ENCODE measurements at places on chromosomes 5 and 9. TPM values are rescaled to one million over a fixed set of nuclear protein-coding genes. Genes with fewer than 3 reads are reported as not detected.

Gene F2RL2
- polyA plus RNA-seq: 1.2 TPM

Gene TAS2R1
- polyA plus RNA-seq: 0.32 TPM

Gene PRDM9
- polyA plus RNA-seq: not detected

DNA sequence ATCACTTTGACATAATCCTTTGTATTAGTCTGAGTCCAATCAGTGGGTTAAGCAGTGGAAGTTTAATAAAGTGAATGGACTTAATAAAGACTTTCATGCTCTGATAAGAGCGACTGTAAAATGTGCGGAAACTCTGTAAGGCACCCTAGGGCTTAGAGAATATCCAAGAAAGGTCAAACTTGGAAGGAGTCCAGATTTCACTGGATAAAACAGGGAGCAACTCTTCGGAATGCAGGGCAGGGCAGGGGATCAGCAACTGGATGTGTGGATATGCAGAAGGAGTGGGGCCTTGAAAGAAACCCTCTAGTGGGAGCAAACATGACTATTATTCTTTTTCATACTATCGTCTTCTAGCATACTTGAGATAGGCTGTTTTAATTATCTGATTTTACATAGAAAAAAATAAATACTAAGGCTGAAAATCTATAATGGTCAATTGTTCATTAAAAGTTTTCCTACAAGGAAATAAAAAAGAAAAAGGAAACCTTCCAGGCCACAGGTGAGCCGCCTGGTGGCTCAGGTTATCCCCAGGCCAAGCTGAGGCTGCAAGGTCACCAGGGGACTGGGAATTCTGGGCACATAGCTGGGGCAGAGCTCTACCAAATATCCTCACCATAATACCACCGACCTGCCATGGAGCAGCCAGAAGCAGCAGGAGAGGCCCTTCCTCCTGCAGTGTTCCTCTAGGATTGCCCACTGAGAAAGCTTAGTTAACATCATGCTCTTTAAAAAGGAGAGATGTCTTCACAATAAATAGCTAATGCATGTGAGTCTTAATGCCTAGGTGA, 46.3 kb upstream of the CCDC112 start:
- no peak for DNase-seq

DNA sequence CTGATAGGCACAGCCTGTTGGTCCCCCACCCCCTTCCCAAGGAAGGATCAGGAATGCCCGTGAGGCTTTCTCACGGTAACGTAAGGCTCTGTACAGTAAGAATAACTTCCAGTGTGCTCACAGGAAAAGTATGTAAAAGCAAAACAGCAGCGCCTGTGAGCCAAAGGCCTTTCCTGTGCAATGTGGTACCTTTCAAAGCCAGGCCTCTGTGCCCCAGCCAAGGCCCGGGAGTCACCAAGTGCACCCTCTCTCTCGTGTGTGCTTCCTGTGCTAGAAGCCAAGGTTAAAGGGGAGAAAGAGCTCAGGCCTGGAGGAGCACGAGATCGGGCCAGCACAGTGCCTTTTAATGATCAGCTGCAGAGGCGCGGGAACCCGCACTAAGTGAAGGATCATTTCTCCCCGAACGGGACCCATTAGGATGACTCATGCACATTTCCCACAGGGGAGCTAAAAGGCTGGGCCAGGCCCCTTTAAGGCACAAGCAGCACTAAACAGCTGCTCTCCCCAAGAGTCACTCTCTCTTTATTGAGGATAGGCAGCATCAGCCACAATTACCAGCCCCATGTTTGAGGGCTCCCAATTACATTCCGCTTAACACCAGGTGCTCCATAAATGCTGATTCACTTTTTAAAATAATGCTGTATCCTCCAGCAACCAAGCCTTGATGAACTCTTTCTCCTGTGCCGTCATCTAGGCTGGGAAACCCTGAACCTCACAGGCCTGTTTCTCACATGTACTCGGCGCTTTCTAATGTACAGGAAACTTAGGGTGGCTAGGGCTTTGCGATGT, 42.8 kb downstream of the SHB start:
- peak; percentile 48 for DNase-seq

DNA sequence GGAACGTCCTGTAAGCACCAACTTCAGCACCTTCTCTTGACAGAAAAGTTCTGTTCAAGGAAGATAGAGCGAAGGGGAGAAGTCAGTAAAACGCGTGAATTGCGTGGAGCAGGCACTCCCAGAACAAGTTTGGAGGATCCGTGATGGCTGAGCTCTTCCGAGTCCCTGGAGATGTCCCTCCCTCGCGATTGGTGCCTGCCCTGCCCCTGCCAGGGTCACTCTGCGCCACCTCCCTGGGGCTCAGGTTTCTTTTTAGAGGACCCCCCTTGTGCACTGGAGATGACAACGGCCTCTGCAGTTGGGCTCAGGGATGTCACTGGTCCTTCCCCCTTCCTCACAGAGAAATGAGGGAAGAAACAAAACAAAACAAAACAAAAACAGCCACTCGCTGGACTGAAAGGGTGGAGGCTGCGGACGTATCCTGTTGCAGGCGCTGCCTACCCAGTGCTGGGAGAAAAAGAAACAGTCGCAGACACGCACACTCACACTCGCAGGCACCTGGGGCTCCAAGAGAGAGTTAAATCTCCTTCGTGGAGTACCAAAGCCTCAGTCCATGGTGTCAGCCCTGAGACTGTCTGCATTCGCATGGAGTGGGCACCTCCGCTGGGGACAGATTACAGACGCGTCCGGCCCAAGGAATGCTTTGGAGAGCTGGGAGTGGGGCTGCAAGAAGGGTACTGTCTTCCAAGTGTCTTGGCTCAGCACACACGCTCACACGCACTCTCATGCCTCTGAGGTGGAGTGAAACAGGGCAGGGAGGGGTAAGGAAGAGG, 512.7 kb downstream of the SLCO4C1 start:
- DNase-seq: no peak

- DNase-seq: no peak
Measured at GRCh38 chr9:88007291-88007650, 32.9 kb upstream of the CDK20 start.

DNA sequence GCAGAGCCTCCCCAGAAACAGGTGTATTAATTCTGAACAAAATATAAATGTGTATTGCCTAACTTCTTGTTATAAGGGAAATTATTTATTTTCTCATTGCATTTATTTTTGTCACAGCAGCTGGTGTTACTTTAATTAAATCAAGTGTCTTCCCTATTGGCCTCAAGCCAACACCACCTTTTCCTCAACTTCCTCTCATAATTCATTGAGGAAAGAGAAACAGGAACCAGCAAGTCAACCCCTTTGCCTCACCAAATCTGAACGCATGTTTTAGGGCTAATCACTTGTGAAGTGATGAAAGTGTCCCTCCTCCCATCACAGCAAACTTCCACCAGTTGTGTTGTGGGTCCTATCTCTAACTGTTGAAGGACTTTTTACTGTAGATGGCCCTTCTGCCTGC, 73.1 kb downstream of the DIRAS2 start:
- DNase-seq: no peak

- DNase-seq: no peak
Measured at GRCh38 chr9:134656334-134657006, 14.9 kb downstream of the COL5A1 start.

Data from muscle of back (tissue), 13 donors.